ENCODE measurements at places on chromosomes 16 and 17.

DNA sequence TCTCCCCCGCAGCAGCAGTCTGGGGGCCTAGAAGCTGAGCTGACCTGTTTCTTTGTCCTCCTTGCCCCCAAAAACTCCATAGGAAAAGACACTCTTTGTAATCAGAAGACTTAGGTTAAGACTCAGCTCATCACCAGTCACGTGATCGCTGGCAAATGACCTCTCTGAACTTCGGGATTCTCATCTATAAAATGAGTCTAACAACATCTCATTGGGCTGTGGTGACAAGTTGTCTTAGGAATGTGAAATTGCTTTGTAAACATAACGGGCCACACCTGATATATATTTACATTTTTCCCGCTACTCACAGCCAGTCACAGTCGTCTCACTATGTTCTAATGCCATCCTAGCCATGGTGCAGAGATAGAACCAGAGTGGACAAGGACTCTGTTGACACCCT, 86.0 kb upstream of the LHX1 start:
- DNase-seq = peak; percentile 9

GRCh38 chr16:10966129-10966528, 21.8 kb downstream of the CLEC16A start:
- DNase-seq = no peak

GRCh38 chr16:48292452-48292851, 45.1 kb upstream of the ABCC11 start:
- DNase-seq = no peak

DNA sequence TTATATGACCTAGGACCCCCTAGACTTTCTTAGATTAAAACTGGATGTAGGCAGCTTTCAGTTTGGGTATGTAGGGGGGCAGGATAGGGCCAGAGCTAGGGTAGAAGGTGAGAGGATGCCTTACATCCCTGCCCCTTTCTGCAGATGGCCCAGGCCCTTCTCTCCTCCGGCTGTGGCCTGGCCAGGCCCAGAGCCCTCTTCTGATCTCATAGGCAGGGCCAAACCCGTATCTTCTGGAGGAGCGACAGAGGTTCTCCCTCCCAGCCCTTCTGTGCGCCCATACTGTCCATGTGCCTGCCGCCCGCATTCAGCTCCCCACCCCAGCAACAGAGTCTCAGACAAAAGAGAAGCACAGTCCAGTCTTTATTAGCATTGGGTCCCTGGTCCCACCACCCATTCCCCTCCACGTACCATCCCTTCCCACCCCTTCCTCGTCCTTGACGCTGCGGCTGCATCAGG, 2.0 kb upstream of the TSPOAP1 start:
- no peak for DNase-seq

DNA sequence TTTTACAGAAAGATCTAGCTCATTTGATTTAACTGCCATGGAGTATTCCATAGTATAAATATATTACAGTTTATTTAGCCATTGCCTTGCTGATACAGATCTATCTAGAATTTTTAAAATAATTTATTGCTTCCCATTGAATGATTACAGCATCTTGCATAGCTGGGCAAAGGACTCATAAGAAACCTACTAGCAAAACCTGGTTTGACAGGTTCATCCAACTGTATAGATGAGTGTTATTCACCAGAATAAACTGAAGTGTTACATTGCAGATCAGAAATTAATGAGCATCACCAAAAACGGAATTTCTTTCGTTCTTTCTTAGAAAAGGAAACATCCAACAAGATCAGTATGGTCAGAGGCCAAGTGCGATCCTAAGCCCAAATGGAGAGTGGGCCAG, 202.2 kb upstream of the CACNG5 start:
- no peak for DNase-seq

GRCh38 chr16:8548166-8548565, 42.1 kb downstream of the TMEM114 start:
- peak; percentile 26 for DNase-seq

Data from large intestine (tissue), 12 donors.